ENCODE measurements at places on chromosomes 7 and 10.

- no peak for ATAC-seq
Observed at GRCh38 chr10:70536196-70536861, 57.8 kb downstream of the PALD1 start.

GRCh38 chr7:98203964-98204605 lies 7.2 kb upstream of the BHLHA15 start:
- no peak for ATAC-seq

DNA sequence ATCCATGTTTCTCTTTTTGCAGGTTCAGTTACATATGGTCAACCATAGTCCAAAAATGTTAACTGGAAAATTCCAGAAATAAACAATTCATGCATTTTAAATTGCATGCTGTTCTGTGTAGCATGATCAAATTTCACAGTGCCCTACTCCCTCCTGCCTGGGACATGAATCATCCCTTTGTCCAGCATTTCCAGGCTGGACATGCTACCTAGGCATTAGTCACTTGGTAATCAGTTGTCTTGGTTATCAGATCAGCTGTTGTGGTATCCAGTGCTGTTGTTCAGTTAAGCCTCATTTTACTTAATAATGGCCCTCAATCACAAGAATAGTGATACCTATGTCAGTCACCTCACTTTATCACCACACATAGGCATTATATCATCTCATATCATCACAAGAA lies 7.3 kb upstream of the PNLIP start:
- no peak for ATAC-seq

GRCh38 chr7:32479574-32480200 lies 10.5 kb downstream of the LSM5 start:
- peak; percentile 74 for ATAC-seq

DNA sequence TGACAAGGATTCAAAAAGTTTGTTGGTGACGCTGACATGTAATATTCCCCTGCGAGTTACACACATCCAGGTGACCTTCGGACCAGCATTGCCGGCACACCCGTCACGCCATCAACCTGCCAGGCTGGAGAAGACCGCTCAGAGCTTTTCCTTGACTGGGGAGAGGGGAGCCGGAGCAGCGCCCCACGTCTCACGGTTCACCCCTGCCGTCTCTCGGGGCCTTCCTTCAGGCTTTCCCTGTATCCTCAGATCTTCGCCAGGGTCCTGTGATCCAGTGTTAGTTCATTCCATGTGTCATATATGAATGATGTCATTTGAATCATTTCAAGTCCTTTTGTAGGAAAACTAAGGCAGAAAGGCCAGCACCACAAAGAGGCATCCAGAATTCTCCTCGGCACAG lies 127.8 kb downstream of the MGMT start:
- no peak for ATAC-seq

DNA sequence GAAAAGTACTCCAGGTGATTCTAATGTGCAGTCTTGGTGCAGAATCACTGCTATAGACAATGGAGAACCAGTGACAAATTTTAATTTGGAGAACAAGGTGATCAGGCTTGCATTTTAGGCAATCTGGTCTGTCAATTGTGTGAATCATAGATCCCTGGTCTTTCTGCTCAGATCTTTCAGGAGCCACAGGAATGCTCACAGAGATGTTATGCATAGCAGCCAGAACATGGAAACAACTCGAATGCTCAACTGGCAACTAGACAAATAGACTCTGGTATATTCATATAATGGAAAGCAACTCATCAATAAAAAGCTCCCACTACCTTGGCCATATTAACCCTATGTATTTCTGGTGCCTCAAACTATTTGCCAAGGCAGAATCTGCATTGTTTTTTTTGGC lies 209.1 kb downstream of the PHF14 start:
- no peak for ATAC-seq

DNA sequence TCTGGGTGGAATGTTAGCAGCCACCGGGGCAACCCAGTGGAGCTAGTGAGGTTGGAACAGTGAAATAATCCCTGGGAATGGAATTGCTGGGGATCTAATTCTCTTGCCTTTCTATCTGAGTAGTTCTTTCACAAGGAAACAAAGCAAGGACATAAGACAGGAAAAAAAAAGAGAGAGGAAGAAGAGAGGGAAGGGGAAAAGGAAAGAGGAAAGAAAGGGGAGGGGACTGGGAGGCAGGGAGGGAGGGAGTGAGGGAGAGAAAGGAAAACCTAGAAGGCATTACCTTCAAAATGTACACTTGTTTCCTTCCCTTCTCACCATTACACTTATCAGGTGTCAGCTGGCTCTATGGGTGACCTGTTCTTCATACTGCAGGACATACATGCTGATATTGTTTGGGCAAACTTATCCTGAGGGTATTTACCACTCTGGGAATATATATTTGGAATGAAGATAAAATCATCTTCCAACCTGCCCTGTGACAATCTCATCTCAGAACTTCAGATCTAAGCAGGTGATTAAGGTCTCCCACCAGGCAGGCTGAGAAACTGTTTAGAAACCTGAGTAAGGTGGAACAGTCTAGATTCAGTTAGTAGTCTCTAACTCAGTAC lies 50.0 kb upstream of the KCNIP2 start:
- no peak for ATAC-seq

- peak; percentile 76 for ATAC-seq
Observed at GRCh38 chr7:91565499-91566401, 301.5 kb downstream of the FZD1 start.

DNA sequence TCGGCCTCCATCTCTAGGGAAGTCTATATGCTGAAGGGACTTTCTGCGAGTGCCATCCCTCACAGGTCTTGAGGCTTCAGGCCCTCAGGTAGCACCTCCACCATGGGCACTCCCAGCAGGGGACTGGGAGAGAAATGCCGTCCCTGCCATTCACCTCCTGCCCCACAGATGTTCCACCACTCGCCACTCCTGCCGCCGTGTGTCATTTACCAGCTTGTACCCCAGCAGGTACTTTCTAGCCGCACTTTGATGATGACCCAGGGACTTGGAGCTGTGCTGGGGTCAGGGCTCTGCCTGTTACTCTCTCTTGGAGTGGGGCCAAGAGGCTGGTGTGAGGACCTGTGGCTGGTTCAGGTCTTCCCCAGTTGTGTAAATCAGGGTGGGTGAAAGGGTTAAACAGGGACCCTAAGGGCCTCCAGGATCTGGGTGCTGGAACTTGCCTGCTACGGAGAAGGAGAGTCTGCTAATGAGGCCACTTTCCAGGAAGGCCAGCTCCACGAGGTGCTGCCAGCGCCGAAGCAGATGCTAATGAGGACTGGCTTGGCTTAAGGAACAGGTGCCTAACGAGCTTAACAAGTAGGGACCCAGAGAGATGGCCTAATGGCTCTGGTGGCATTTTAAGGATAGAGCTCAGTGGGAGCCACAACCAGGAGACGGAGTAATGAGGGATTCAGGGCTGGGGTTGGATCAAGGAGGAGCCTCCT lies 32.4 kb downstream of the CRHR2 start:
- no peak for ATAC-seq

- no peak for ATAC-seq
Observed at GRCh38 chr7:139992353-139993044, 70.3 kb downstream of the PARP12 start.

DNA sequence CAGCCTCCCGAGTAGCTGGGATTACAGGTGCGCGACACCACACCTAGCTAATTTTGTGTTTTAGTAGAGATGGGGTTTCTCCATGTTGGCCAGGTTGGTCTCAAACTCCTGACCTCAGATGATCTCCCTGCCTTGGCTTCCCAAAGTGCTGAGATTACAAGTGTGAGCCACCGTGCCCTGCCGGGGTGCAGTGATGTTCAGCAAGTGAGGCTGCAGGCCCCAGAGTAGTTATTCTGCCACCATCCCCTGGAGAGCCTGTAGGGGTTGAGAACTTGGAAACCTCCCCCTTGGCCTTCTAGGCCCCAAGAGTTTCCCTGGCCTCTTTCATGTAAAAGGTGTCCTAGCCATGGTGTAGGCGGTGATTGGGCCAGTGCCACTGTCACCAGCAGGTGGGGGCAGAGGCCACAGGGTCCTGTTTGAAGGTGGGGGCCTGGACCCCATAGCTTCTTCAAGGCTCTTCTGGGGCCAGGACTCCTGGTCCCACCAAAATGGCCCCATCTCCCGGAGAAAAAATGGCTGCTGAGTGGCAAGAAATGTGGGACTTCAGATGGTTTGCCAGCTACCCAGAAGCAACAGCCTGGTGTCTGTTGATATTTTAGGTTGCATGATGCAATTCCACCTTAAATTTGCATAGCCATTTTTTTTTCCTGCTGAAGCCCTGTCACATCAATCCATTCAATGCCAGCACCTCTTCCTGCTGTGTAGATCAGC lies 25.5 kb upstream of the INMT start:
- no peak for ATAC-seq

- ATAC-seq, result no peak
Observed at GRCh38 chr10:100735337-100736143, 9.8 kb upstream of the PAX2 start.

DNA sequence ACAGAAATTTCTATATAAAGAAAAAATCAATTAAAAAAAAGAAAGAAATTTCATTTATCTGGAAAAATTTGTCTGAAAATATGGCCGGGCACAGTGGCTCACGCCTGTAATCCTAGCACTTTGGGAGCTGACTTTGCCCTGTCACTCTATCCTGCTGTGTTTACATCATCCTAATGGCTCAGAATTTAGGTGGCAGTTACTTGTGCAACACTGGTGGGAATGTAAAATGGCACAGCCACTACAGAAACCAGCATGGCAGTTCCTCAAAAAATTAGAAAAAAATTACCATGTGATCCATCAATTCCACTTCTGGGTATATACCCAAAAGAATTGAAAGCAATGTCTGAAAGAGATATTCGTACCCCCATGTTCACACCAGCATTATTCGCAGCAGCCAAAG lies 405.2 kb upstream of the AUTS2 start:
- no peak for ATAC-seq

- no peak for ATAC-seq
Observed at GRCh38 chr7:32323712-32324111, 166.5 kb downstream of the LSM5 start.

All from SK-N-SH treated with all-trans-retinoic acid at 6 μM for 48 hours (cell line).